ENCODE measurements at places on chromosomes 6 and 20.

GRCh38 chr6:157748839-157749571, 74.0 kb upstream of the SNX9 start:
- no peaks in the 10 kb centered on the region for H3K27me3 ChIP-seq
- no peak for DNase-seq
- no peak overlapping the region for H3K27ac ChIP-seq
- peaks cover 3% of the 10 kb centered on the region for H3K4me1 ChIP-seq

DNA sequence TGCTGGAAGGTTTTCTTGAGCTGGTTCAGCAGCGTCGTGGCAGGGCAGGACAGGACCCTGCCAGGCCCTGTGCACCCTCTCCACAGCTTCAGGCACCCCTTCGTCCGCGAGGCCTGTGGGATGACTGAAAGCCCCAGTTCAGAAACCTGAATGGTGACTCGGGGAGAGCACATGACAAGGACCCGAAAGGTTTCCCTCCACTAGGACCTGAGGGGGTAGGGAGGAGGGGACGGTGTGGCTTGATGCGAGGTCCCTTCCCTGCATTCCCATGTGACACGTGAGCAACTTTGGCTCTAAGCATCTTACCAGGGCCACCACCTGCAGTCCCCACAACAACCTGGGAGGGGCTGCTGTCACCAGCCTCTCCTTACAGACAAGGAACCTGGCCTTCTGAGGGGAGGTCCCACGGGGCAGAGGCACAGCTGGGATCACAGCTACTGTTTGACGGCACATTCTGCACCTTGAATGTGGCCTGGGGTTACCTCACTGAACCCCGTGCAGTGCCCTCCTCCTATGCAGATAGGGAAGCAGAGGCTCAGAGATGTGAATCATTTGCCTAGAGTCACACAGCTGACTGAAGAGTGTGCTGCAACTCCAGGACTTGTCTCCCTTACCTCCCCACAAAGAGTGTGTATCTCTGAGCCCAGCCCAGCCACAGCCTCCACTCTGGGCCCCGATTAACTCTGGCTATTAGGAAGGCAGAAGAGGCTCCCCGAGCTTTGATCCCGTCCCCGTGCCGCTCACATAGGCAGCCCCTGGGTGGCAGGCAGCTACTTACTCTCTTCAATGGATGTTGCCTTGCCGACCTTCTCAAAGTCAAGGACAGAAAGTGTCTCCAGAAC, 84.6 kb downstream of the PTPN1 start:
- H3K4me3 ChIP-seq = no peak overlapping the region
- no peak overlapping the region for H3K27ac ChIP-seq
- peaks cover 2% of the 10 kb centered on the region for H3K36me3 ChIP-seq
- peaks cover 10% of the 10 kb centered on the region for H3K27me3 ChIP-seq

DNA sequence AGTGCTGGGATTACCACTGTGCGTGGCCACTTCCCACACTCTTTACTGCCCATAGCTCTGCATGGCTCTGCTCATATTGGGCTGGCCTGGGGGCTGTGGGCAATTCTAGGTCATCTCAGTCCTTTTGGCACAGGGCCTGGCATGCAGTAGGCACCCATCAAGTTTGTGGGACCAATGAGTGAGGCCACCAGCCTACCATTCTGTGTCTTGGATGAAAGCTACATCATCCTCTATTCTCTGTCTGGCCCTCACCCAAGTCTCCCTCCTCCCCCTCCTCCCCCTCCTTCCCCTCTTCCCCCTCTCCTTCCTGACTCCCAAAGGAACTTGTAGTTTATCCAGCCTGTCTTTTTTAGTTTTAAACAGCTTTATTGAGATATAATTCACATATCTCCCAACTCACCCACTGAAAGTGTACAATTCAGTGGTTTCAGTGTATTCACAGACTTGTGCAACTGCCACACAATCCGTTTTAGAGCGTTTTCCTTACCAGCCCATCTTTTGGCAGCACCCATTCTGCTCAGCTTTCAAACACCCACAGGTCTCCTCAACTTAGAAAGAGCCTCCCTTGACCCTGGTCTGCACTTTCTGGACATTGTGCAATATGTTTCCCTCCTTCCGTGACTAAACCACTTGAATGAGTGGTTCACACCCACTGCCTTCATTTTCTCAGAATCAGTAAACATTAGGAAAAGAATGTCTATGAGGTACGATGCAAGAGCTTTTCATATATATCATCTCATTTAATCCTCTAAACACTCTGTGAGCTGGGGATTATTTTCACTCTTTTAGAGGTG, 21.5 kb upstream of the MRPS18A start:
- no peaks in the 10 kb centered on the region for H3K27me3 ChIP-seq
- no peak overlapping the region for H3K27ac ChIP-seq
- H3K4me1 ChIP-seq = peaks cover 16% of the 10 kb centered on the region
- H3K4me3 ChIP-seq = no peak overlapping the region
- no peaks in the 10 kb centered on the region for H3K36me3 ChIP-seq

GRCh38 chr6:15580326-15580725, 82.5 kb downstream of the DTNBP1 start:
- no peak overlapping the region for H3K27ac ChIP-seq
- no peaks in the 10 kb centered on the region for H3K27me3 ChIP-seq
- H3K4me3 ChIP-seq = no peak overlapping the region
- no peaks in the 10 kb centered on the region for H3K36me3 ChIP-seq
- no peak for DNase-seq

- no peak for DNase-seq
- H3K36me3 ChIP-seq = no peaks in the 10 kb centered on the region
- H3K27ac ChIP-seq = no peak overlapping the region
- H3K4me3 ChIP-seq = no peak overlapping the region
Measured at GRCh38 chr6:5373430-5373829, 112.1 kb downstream of the FARS2 start.

DNA sequence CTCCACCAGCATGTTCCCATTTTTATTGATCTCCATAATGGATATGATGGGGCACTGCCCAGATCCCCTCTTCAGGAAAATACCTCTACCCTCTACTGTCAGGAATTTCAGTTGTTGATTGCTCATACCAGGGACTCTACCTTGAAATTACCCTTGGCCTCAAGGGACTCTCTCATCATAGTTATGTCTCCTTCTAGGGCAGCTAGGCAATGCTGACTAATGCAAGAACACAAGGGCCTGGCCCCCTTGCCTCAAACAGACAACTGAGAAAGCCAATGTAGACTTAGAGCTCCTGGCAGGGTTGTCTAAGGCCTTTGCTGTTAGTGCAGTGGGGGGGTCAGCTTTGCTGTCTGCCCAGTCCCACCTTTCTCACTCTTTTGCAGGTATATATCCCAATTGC, 493.1 kb downstream of the BTBD3 start:
- no peak for DNase-seq
- H3K27ac ChIP-seq = no peak overlapping the region
- H3K4me3 ChIP-seq = no peak overlapping the region
- no peaks in the 10 kb centered on the region for H3K27me3 ChIP-seq
- H3K4me1 ChIP-seq = peaks cover 4% of the 10 kb centered on the region

DNA sequence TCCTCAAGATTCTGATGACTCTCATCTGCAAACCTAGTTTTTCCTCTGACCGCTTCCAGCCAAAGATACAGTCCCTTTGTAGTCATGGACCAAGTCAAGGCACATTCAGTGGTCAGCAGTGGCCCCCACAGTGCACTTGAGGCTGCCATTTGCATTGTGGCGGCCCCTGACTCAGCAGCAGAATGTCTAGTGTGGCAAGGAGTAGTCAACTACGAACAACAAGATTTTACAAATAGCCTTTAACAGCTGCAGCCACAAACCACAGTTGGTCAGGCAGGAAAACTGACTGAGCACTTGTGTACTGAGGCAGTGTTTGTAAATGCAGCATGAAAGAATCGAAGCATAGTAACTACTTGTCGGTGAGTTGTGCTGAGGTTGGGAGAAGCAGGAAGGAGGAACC, 49.6 kb downstream of the SLC2A12 start:
- H3K4me3 ChIP-seq = no peak overlapping the region
- no peaks in the 10 kb centered on the region for H3K27me3 ChIP-seq
- no peak for DNase-seq
- H3K4me1 ChIP-seq = peaks cover 5% of the 10 kb centered on the region

GRCh38 chr6:119340796-119341487, 8.6 kb downstream of the MAN1A1 start:
- H3K4me3 ChIP-seq = peak overlapping the region; percentile 28
- H3K36me3 ChIP-seq = no peaks in the 10 kb centered on the region
- no peaks in the 10 kb centered on the region for H3K27me3 ChIP-seq
- no peak overlapping the region for H3K27ac ChIP-seq
- H3K4me1 ChIP-seq = peaks cover 27% of the 10 kb centered on the region
- DNase-seq = no peak

DNA sequence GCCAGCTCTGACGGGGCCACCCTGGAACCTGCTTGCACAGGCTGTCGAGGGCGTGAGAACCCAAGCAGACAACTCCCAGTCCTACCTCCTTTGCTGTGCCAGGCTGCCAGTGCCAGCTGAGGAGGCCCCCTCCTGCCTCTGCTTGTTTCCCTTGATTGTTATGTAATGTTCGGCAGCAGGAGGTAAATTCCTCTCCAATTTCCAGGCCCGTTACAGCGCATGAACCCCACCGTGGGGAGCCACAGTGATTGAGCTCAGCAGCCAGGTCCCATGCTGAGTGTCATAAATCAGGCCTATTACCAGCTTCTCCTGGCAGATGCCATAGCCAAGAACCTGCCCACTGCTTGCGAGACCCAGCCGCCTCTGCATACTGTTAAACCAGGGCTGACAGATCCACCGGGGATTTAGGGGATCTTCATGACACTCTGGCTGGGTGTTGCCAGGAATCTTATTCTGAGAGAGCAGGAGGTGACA, 320.5 kb downstream of the DHX35 start:
- peaks cover 18% of the 10 kb centered on the region for H3K4me1 ChIP-seq
- no peaks in the 10 kb centered on the region for H3K27me3 ChIP-seq
- no peak for DNase-seq

DNA sequence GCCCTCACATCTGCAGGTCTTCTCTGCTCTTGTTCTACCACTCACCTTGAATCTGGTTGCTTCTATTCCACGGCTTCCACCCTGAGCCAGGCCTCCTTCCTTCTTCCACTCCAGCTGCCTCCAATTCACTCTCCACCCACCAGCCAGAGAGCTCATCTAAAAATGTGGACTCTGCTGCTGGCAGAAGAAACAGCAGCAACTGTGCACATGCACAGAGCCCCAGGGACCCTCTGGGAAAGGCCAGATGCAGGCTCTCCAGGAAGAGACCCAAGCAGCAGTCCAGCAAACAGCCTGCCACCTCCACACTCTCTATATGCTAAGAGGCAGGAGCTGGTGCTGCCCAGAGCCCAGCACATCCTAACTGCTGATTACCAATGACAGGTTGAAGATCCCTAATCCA, 162.6 kb upstream of the TOP1 start:
- no peaks in the 10 kb centered on the region for H3K27me3 ChIP-seq
- H3K4me3 ChIP-seq = no peak overlapping the region
- no peak overlapping the region for H3K27ac ChIP-seq
- H3K36me3 ChIP-seq = no peaks in the 10 kb centered on the region
- H3K4me1 ChIP-seq = peaks cover 5% of the 10 kb centered on the region
- no peak for DNase-seq

- no peak for DNase-seq
- H3K4me3 ChIP-seq = no peak overlapping the region
- peaks cover 30% of the 10 kb centered on the region for H3K4me1 ChIP-seq
- H3K27ac ChIP-seq = no peak overlapping the region
Measured at GRCh38 chr20:17533396-17533795, 2.2 kb upstream of the BFSP1 start.

GRCh38 chr20:32427996-32428395, 69.9 kb downstream of the ASXL1 start:
- H3K27me3 ChIP-seq = no peaks in the 10 kb centered on the region
- no peaks in the 10 kb centered on the region for H3K4me1 ChIP-seq
- H3K36me3 ChIP-seq = peaks cover 49% of the 10 kb centered on the region
- no peak overlapping the region for H3K4me3 ChIP-seq

- no peaks in the 10 kb centered on the region for H3K27me3 ChIP-seq
- H3K27ac ChIP-seq = no peak overlapping the region
- DNase-seq = no peak
- H3K36me3 ChIP-seq = no peaks in the 10 kb centered on the region
Measured at GRCh38 chr6:18585032-18585573, 198.0 kb downstream of the RNF144B start.

GRCh38 chr6:138307816-138308730, 69.6 kb upstream of the SMIM28 start:
- no peak overlapping the region for H3K4me3 ChIP-seq
- H3K27ac ChIP-seq = peak overlapping the region; percentile 50
- H3K4me1 ChIP-seq = peaks cover 6% of the 10 kb centered on the region
- no peak for DNase-seq

GRCh38 chr6:130215526-130215925, 7.2 kb downstream of the SAMD3 start:
- no peak for DNase-seq
- no peaks in the 10 kb centered on the region for H3K4me1 ChIP-seq

DNA sequence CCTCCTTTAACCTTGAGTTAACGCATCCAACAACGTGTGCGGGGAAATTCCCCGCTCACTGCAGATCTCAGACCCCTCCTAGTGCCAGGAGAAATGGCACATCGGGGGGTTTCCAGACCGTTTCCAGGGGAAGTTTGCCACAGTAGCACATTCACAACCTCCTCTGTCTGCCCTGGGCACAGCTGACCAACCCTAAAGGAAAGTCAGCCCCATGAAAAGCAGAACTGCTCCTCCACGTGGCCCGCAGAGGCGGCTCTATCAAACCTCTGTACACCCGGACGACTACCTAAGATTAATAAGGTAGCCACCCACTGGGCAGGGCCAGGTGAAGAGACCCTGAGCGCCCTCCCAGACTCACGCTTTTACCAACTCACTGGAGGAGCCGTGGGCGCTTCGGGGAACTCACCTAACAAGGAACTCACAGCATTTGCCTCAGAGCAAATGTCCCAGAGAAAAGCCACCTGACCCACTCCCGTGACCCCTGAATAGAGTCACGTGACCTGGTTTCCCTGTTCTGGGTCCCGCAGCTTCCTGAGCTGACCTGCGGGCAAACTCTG, 93.1 kb downstream of the PRND start:
- H3K4me1 ChIP-seq = peaks cover 40% of the 10 kb centered on the region
- H3K4me3 ChIP-seq = peak overlapping the region; percentile 22
- H3K27me3 ChIP-seq = no peaks in the 10 kb centered on the region
- H3K36me3 ChIP-seq = no peaks in the 10 kb centered on the region

- H3K4me1 ChIP-seq = no peaks in the 10 kb centered on the region
- no peak overlapping the region for H3K4me3 ChIP-seq
- no peaks in the 10 kb centered on the region for H3K36me3 ChIP-seq
- H3K27me3 ChIP-seq = no peaks in the 10 kb centered on the region
Measured at GRCh38 chr6:40946738-40947301, 92.2 kb downstream of the UNC5CL start.

- no peak for DNase-seq
- no peak overlapping the region for H3K4me3 ChIP-seq
- H3K4me1 ChIP-seq = no peaks in the 10 kb centered on the region
- H3K27me3 ChIP-seq = peaks cover 3% of the 10 kb centered on the region
Measured at GRCh38 chr6:40436685-40437604, 150.2 kb downstream of the LRFN2 start.

- no peak for DNase-seq
- no peaks in the 10 kb centered on the region for H3K27me3 ChIP-seq
- H3K4me3 ChIP-seq = no peak overlapping the region
Measured at GRCh38 chr6:13769655-13770053, 44.7 kb downstream of the MCUR1 start.

DNA sequence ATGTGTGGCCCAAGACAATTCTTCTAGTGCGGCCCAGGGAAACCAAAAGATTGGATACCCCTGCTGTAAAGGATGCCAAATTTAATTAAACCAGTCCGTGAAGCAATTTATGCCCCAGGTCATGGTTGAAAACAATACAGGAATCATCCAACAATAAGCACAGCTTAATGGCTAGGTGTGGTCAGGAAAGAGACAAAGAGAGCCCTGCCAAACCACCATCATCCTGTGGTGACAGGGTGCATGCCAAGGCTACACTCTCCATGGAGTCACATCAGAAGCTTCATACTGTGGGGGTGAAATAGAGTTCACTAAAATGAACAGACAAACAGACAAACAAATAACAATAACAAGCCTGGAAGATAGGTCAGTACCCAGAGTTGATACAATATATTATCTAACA, 62.7 kb downstream of the DZANK1 start:
- no peak for DNase-seq
- H3K27me3 ChIP-seq = no peaks in the 10 kb centered on the region
